Transverse colon (tissue), 4 donors: ENCODE measurements at places on chromosomes 6 and 20. TPM values are rescaled to one million over a fixed set of nuclear protein-coding genes. Genes with fewer than 3 reads are reported as not detected.

The ARG1 gene
- total RNA-seq: not detected

The FUCA2 gene
- total RNA-seq: 33.8 TPM

The PPP1R3G gene
- not detected for total RNA-seq

The SNAP91 gene
- not detected for total RNA-seq

The ADGB gene
- 28.7 TPM for total RNA-seq

The HLA-DQA1 gene
- not detected for total RNA-seq

The PIGU gene
- 4.1 TPM for total RNA-seq
